CD4-positive, alpha-beta T cell treated with Interleukin-10 for 1 hour (primary cell): ENCODE measurements at places on chromosomes 13 and 19.

GRCh38 chr13:94157705-94158218 lies 321.7 kb downstream of the DCT start:
- DNase-seq: no peak

DNA sequence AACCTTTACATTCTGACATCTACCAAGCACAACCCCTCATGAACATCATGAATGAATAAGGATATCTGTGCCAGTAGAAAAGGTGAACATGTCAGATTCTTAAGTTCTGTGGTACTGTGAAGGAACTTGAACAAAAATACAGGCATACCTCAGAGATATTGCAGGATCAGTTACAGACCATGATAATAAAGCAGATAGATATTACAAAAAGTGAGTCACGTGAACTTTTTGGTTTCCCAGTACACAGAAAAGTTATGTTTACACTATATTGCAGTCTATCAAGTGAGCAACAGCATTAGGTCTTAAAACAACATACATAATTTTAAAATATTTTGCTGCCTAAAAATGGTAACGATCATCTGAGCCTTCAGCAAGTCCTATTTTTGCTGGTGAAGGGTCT lies 101.2 kb downstream of the DIAPH3 start:
- no peak for DNase-seq

GRCh38 chr13:46106839-46107371 lies 2.1 kb upstream of the CPB2 start:
- DNase-seq: no peak

GRCh38 chr13:20190481-20191310 lies 2.0 kb downstream of the GJB2 start:
- DNase-seq: no peak

GRCh38 chr19:43651758-43652545 lies 12.3 kb upstream of the CADM4 start:
- peak; percentile 49 for DNase-seq

- DNase-seq: no peak
Measured at GRCh38 chr13:51292000-51292565, 47.4 kb upstream of the SERPINE3 start.

DNA sequence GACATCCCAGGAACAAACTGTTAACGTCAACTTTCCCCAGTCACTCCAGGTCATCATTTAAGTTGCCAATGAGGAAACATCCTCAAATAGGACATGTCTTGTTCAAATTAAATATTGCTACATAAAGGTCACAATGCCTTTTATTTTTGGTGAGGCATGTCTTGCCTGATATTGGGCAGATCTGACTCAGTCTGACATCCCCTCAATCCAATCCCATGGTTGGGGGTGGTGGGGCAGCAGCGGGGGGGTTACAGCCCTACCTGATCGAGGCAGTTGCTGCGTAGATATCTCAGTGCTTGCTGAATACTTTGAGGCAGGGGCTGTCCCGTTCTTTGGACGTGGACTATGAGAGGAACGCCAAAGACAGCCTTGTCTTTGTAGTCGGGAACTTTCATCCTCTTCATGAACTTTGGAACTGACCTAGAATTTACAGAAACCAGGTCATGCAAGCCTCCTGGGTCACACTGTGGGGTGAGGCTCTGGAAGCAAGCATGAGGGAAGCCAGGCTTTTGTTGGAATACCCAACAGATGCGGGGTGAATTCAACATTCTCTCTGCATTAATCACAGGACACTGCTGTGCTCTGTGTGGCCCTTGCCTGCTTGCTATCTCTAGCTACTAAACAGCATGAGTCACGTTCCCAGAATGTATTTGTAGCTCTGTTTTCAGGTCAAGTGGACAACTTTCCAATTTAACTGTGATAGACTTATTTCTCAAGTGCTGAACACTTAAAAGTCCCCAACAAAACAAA lies 109.8 kb downstream of the KL start:
- no peak for DNase-seq

DNA sequence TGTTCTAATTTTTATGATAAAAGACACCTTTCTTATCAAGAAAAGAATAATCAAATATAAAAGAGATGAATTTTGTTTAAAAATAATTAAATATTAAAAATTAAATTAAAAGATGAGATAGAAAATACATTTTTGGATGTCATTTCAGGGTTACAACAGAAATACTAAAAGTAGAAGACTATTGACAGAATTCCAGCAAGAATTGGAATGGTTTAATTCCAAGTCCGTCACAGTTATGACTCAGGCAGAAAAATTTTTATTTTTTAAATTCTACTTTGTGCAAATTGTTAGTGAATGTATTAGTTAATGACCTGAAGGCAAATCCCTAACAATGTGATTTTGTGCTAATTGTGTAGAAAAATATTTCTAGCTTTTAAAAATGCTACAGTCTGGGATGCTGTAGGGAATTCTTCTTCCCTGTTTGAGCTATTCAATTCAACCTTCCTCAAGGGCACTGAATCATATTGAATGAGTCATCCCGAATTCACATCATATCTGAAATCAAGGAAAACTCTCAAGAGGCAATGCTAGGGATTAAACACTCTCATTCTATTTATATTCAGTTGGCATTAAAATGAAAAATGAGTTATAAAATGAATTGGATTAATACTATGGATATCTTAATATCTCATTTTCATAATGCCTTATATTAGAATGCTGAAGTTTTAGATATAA lies 633.5 kb upstream of the ATXN8OS start:
- DNase-seq: no peak

DNA sequence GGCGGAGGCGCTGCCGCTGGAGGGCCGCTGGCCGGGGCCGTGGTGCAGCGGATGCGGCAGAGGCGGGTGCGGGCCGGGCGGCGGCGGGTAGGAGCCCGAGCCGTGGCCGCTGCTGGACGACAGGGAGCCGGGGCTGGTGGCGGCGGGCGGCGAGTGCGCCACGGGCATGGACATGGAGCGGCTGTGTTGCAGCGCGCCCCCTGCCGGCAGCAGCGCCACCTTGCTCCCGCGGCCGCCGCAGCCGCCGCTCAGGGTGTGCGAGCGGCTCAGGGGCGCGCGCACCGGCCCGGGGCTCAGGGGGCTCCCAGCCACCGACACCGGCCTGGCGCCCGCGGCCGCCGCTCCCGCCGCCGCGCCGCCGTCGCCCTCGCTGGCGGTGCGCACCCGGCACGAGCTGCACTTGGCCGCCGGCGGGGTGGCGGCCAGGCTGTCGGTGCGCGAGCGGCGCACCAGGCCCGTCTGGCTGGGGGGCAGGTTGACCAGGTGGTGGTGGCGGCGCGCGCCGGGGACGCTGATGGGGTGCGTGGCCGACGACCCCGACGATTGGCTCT lies 1.7 kb downstream of the IRS2 start:
- DNase-seq: peak; percentile 70

- DNase-seq: no peak
Measured at GRCh38 chr13:101594936-101595335, 142.5 kb downstream of the ITGBL1 start.
